ENCODE measurements at places on chromosomes 7 and 10. TPM values are rescaled to one million over a fixed set of nuclear protein-coding genes. Genes with fewer than 3 reads are reported as not detected.

The VENTX gene
- 0.04 TPM for polyA plus RNA-seq

The ANXA8 gene
- 0.20 TPM for polyA plus RNA-seq

GRCh38 chr10:97131666-97132065 is 54.1 kb downstream of the SLIT1 start:
- DNase-seq = no peak

The MBL2 gene
- polyA plus RNA-seq = not detected

- no peak for DNase-seq
These were observed 10.5 kb upstream of the ADAMTS14 start for GRCh38 chr10:70661623-70662361.

DNA sequence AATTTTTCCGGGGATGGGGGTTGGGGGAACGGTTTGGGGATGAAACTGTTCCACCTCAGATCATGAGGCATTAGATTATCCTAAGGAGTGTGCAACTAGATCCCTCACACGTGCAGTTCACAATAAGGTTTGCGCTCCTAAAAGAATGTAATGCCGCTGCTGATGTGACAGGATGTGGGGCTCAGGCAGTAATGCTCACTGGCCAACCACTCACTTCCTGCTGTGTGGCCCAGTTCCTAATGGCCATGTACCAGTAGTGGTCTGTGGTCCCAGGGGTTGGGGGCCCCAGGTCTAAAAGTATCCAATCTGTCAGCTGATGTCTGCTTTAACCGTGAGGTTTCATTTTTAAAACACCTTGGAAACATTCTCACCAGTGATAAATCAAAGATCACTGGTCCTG is 2.2 kb downstream of the STN1 start:
- no peak for DNase-seq

Measured in right renal cortex interstitium (tissue), 3 donors.